ENCODE measurements at places on chromosomes 2 and 18. TPM values are rescaled to one million over a fixed set of nuclear protein-coding genes. Genes with fewer than 3 reads are reported as not detected.

DNA sequence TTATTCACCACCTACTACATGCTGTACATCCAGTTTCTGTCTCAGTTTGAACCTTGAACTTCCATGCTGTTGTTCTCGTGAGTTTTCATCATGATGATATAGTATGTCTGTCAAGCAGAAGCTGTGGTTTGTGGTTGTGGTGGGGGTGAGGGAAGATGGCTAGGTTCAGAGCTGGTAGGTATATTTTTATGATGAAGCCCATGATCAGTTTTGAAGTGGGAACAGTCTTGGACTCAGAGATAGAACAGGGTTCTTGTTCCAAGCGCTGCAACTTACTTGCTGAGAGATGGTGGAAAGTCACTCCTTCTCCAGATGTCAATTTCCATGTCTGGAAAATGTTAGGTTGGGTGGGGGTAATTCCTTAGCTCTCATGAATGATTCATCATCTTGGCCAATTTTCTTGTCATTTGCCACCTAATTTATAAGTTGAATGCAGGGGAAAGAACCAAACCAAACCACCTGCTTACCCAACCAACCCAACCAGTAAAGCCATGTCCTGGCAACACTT, 21.6 kb downstream of the PMAIP1 start:
- DNase-seq = no peak

- DNase-seq = no peak
Observed at GRCh38 chr2:232817756-232818155, 41.4 kb upstream of the KCNJ13 start.

DNA sequence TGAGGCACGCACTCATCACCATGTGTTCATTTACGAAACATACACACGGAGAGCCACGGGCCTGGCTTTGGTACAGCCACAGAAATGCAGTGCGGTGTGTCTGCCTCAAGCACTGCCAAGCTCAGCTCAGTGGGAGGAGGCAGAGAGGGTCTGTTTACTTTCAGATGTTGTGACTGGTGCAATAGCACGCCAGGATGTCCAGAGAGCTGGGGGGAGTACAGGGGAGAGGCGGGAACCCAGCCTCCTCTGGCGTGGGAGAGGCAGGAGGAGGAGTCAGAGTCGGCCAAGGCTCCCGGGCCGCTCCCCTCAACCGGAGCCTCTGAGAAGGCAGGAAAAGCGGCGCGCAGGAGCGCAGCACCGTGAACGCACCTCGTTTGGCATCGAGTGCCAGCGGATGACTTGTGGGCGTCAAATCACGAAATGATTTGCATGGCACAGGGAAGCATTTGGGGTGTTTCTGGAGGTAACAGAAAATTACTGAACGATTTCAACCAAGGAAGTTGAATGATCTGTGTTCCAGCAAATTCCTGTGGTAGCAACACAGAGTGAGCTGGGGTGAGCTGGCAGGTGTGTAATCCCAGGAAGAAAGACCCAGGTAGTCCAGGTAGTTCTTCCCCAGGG, 143.0 kb downstream of the ZNF516 start:
- DNase-seq = peak; percentile 58

GRCh38 chr2:160368988-160369930, 124.3 kb downstream of the RBMS1 start:
- no peak for DNase-seq

GRCh38 chr2:135532581-135532980, 1.3 kb downstream of the R3HDM1 start:
- DNase-seq = no peak

DNA sequence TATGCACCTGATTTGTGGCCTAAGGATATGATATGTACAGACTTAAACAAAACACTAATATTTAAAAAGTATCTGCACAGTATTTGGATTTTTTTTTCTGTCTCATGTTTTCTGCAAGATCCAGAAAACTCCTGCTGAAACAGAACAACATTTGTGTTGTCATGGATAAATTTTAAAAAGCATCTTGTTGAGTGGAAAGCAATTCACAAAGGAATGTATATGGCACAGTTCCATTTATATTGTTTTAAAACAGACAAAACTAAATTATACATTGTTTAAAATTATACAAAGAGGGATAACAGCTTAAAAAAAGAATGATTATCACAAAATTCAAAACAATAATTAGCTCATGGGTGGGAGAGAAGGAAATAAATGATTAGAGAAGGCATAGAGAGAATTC, 193.5 kb downstream of the PPP1R1C start:
- DNase-seq = no peak

The MAP3K19 gene
- not detected for total RNA-seq

The TNFAIP6 gene
- total RNA-seq = 7.6 TPM
